ENCODE measurements at places on chromosomes 7 and 10. TPM values are rescaled to one million over a fixed set of nuclear protein-coding genes. Genes with fewer than 3 reads are reported as not detected.

GIMAP4 gene
- 9.6 TPM for total RNA-seq

ALOX5 gene
- 19.3 TPM for total RNA-seq

IFIT1B gene
- 26.5 TPM for total RNA-seq

PARD3 gene
- total RNA-seq: 27.0 TPM

DHTKD1 gene
- 56.3 TPM for total RNA-seq

IL15RA gene
- not detected for total RNA-seq

GRID2IP gene
- total RNA-seq: 0.96 TPM

BPGM gene
- total RNA-seq: 96.8 TPM

EFCAB10 gene
- 0.48 TPM for total RNA-seq

Measured in umbilical cord (tissue), 2 donors.